ENCODE measurements at places on chromosomes 7 and 10. TPM values are rescaled to one million over a fixed set of nuclear protein-coding genes. Genes with fewer than 3 reads are reported as not detected.

SPDYE5 gene
- not detected for total RNA-seq

CUTC gene
- 26.2 TPM for total RNA-seq

SLC16A9 gene
- total RNA-seq: 7.8 TPM

SEMA4G gene
- 2.1 TPM for total RNA-seq

ARMH3 gene
- total RNA-seq: 6.3 TPM

SH2D4B gene
- total RNA-seq: not detected

RPEL1 gene
- 0.04 TPM for total RNA-seq

CFAP69 gene
- total RNA-seq: 0.30 TPM

HOXA5 gene
- total RNA-seq: 0.70 TPM

HOXA4 gene
- total RNA-seq: 1.6 TPM

COBL gene
- not detected for total RNA-seq

BLNK gene
- 0.87 TPM for total RNA-seq

UCN3 gene
- total RNA-seq: not detected

SORBS1 gene
- total RNA-seq: 0.08 TPM

DMBT1 gene
- total RNA-seq: 0.27 TPM

AKR1C2 gene
- 7.4 TPM for total RNA-seq

ERVW-1 gene
- not detected for total RNA-seq

TAS2R5 gene
- not detected for total RNA-seq

FMC1 gene
- 14.5 TPM for total RNA-seq

WDFY4 gene
- total RNA-seq: 0.08 TPM

MAP3K8 gene
- 1.2 TPM for total RNA-seq

THSD7A gene
- total RNA-seq: not detected

CALHM2 gene
- 2.3 TPM for total RNA-seq

FAM13C gene
- 0.08 TPM for total RNA-seq

TMEM130 gene
- not detected for total RNA-seq

ZPBP gene
- total RNA-seq: not detected

TLX1 gene
- not detected for total RNA-seq

RRP12 gene
- 27.3 TPM for total RNA-seq

HOGA1 gene
- 0.55 TPM for total RNA-seq

SPDYE16 gene
- not detected for total RNA-seq

PLPP4 gene
- 2.0 TPM for total RNA-seq

CARD11 gene
- total RNA-seq: 2.1 TPM

VTI1A gene
- 24.5 TPM for total RNA-seq

MYL10 gene
- total RNA-seq: not detected

DKK1 gene
- total RNA-seq: 70.8 TPM

GPR15LG gene
- not detected for total RNA-seq

EN2 gene
- total RNA-seq: not detected

SGCE gene
- 31.5 TPM for total RNA-seq

CCDC3 gene
- 0.31 TPM for total RNA-seq

PON1 gene
- not detected for total RNA-seq

TMEM120A gene
- 23.3 TPM for total RNA-seq

IFIT1 gene
- total RNA-seq: 0.19 TPM

Data from hair follicular keratinocyte (primary cell).